ENCODE measurements at places on chromosomes 1 and 21.

DNA sequence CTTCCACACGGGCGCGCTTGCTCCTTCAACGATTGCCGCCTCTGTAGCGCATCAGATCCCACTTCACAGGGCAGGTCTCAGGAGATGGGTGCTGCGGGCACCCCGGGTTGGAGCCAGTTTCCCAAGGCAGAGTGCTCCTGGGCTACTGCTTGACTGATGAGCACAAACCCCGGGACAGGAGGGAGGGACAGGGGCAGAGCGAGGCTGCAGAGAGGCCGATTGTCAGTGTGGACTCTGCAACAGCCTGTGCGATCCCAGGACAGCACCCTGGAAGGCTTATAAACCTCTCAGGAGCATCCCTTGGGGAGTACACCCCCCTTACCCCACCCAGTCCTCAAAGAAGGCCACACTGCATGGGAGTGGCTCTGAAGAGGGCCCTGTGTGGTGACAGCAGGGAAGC lies 28.0 kb upstream of the BACE2 start:
- no peak for DNase-seq

GRCh38 chr1:13513063-13513894 lies 524 bp downstream of the LRRC38 start:
- DNase-seq, result no peak

- DNase-seq, result no peak
These were observed 23.4 kb downstream of the KRTAP19-8 start for GRCh38 chr21:31014891-31015290.

GRCh38 chr1:10031461-10031860 lies 1.3 kb upstream of the UBE4B start:
- DNase-seq, result no peak

- no peak for DNase-seq
These were observed 224.2 kb downstream of the NPHP4 start for GRCh38 chr1:5768014-5768413.

GRCh38 chr1:47590523-47591225 lies 152.8 kb downstream of the FOXD2 start:
- no peak for DNase-seq

GRCh38 chr1:230242326-230242725 lies 175.3 kb downstream of the GALNT2 start:
- no peak for DNase-seq

DNA sequence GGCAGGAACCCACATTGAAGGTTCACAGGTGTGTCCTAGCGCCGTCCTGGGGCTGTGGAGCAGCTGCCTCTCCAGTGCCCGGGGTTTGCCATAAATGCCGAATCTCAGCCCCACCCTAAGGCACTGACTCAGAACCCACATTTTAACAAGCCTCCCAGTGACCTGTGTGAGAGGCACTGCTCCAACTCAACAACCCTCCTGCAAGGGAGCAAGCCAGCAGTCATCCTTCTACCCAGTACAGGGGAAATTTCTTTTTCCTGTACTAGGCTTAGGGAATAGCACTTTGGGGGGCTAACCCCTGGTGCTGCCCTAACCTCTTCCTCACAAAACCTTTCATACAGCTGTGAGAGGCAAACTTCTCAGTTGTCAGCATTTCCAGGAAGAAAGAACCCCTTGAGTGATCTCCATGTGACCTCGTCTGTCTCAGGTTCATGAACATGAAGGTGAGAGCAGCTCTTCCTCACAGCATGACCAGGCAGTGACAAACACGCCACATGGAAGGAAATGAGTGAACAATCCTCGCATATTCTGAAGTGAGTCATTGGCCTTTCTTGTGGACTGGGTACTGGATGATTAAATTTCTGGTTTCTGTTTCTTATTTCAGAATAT lies 11.4 kb upstream of the BCAR3 start:
- no peak for DNase-seq

DNA sequence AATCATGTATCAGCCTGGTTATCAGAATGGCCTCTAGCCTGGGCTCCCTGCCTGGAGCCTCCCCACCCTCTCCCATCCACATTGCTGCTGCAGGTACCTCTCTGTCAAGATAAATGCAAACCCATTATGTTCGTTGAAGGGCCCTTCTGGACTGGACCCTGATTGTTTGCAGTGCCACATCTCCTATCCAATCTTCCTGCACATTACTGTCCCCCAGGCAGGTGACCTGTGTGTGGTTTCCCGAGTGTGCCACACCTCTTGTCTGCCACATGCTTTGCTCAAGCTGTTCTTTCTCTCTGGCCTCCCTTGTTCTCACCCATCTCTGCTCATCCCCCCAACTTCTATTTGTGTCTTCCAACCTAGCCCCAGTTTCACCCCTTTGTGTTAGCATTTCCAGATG lies 32.4 kb downstream of the IER5 start:
- DNase-seq, result no peak

DNA sequence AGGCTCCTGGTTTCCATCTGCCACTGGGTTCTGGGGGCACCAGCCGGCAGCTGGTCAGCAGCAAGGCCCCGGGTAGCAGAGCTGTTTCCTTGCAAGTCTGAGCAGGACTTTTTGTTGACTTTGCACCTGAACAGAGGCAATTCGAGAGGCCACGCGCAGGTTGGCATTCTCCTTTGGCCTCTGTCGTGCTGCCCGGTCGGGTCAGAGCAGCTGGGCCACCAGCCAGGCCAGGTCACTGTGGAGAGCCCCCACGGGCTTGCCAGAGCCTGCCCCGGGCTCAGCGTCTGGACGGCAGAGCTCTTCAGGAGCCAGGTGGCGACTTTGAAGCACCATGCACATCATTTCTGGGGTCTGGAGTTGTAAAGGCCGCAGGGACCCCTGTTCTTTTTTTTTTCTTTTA lies 28.4 kb upstream of the TMEM52 start:
- no peak for DNase-seq

DNA sequence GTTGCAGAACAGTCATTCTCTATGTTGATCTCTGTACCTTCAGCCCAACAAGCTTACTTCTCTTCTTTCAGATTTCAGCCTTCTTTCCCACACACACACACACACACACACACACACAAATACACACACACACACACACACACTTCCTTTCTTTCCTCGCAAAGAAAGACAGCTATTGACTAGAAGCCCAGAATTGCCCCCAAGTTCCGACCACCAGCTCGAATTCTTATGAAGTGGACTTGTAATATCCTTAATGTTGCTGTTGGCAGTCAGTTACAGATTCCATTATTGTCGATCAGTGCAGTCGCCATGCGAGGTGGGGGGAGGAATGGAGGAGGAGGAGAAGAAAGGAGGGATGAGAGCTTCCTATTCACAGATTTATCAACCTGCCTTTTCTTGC lies 125.5 kb downstream of the CLEC20A start:
- no peak for DNase-seq

DNA sequence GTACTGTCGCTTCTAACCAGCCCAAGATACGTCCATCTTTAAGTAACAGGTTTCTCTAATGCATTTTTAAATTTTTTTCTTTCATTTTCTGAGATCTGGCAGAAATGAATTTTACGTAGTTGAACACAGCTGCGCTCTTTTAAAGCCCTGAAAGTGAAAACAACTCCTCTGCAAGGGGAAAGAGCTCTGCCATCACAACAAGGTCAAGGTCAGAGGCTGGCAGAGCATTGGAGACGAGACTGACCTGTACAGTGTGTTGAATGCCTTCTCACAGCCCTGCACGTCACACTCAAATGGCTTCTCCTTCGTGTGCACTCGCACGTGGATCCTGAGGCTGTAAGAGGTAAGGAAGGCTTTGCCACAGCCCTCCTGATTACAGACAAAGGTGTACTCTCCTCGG lies 19.7 kb downstream of the MTF1 start:
- no peak for DNase-seq

GRCh38 chr1:163928069-163928468 lies 606.3 kb downstream of the NUF2 start:
- DNase-seq, result no peak

DNA sequence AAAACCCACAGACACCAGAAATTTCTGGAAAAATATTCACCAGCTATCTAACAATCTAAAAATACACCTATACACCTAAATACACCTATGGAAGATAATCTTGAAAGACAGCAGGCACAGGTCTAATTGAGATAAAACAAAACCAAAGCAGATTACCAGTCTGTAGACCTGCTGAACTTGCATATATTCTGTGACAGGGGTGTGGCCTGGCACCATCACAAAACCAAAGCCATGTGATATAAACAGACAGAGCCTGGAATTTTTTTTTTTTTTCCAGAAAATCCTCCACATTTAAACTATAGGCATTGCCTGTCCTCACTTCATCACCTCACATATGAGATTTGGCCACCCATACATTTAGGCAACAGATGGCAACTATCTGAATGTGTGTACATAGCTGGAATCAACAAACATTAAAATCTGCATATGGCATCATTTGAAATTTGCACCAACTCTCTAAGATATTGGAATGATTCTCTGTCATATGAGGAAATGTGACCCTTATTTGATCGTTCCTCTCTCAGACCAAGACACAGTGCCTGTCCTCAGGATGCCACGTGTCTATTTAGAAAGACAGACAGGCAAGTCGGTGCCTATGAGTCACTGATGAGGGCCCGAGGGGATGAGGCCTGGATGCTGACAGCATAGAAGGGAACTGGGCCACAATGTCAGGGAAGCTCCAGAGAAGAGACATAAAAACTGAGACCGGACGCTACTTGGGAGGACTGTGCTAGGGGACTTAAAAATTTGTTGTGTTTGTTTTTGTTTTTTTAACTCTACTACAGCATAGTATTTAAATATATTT lies 32.6 kb downstream of the NMNAT2 start:
- no peak for DNase-seq

- DNase-seq, result no peak
These were observed 31.1 kb upstream of the CYP4B1 start for GRCh38 chr1:46767649-46768282.

- no peak for DNase-seq
These were observed 233.1 kb downstream of the HHIPL2 start for GRCh38 chr1:222314839-222315238.

GRCh38 chr1:27968692-27969091 lies 8.9 kb downstream of the XKR8 start:
- no peak for DNase-seq

- no peak for DNase-seq
These were observed 89.8 kb downstream of the TMEM200B start for GRCh38 chr1:29033829-29034466.

DNA sequence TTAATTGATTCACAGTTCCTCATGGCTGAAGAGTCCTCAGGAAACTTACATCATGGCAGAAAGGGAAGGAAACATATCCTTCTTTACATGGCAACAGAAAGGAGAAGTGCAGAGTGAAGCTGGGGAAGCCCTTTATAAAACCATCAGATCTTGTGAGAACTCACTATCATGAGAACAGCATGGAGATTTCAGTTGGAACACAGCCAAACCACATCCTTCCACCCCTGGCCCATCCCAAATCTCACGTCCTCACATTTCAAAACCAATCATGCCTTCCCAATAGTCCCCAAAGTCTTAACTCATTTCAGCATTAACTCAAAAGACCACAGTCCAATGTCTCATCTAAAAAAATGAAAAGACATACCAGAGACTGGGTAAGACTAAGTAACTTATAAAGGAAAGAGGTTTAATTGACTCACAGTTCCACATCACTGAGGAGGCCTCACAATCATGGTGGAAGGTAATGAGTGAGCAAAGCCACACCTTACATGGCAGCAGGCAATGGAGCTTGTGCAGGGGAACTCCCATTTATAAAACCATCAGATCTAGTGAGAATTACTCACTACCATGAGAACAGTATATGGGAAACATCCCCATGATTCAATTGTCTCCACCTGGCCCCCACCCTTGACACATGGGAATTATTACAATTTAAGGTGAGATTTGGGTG lies 105.2 kb downstream of the MRPL39 start:
- no peak for DNase-seq

GRCh38 chr1:89454845-89455521 lies 69.6 kb upstream of the LRRC8B start:
- DNase-seq, result no peak

DNA sequence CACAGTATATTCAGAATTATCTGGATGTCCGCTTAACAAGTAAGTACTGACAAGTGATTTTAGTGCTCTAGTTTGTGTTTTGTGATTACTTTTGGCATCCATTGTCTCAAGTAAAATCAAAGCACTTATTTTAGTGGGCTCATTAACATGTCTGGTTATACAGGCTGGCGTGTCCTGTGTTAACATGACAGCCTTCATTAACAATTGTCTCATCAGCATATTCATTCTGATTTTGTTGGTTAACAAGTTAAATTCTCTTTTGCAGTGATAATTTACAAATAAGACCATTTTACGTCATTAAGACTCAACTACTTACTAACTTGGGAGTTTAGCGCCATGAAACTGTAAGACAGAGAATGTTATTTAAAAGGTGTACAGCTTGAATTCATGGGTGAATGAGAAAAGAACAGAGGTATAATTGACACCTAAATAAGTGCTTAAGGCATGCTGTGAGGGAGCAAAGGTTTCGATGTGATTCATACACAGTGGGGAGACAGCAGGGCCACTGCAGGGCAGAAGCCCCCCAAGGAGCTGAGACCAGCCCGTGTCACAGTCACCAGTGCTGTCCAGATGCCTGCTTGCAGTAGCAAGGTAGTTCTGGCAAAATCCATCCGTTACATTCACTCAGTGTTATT lies 22.4 kb downstream of the TAF5L start:
- DNase-seq, result no peak

DNA sequence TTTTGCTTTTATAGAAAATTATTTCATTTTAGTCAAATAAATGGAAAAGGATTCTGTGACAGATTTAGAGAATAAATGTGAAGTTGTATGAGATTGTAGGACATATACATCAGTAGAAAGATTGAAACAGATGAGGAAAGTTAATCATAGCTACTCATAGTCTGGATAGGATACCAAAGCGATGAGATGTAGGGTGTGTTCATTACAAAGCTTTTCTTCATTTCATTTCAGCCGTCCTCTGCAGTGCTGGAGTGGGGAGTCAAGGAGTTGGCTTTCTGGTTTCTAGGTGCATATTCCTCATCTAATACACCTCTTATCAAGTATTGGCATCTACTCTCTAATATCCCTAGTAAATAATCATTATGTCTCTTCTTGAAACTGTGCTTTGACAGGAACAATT lies 149.5 kb upstream of the NEGR1 start:
- no peak for DNase-seq

DNA sequence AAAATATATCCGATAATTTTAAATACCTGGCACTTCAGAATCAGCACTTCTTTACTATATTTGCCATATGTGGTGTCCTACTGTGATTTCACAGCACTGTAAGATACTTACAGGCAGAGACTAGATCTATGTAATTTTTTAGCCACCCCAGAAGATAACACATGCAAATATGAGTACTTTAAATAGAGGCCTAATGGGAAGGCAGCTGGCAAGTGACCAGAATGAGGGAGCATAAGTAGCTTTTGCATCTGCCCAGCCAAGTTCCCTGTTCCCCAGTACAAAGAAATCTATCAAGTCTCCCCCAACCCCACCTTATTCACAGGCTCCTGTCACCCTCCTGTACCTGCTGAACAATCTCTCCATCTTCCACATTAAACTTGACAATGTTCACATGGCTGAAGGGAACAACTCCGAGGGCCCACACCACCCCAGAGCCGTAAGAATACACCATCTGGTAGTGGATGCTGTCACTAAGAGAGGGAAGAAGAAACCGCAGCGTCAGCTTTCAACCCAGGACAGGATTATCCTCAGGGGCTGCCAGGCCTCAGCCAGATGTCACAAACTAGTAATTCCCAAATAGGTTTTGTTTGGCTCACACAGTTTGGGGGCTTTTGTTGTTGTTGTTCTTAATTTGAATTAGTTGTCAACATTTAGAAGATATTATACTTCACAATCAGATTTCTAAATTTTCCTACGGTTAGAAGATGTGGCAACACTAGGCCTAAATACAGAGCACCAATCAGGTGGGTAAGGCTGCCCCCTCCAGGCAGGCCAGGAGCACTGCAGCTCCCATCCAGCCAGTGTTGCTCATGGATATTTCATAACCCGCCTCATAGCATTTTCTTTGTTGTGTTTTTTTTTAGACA lies 10.4 kb downstream of the EMC1 start:
- no peak for DNase-seq

- peak; percentile 49 for DNase-seq
These were observed 36.4 kb upstream of the JAK1 start for GRCh38 chr1:65002508-65003315.
